Occipital lobe (tissue), 3 donors: ENCODE measurements at places on chromosomes 4 and X. TPM values are rescaled to one million over a fixed set of nuclear protein-coding genes. Genes with fewer than 3 reads are reported as not detected.
A peak's percentile ranks its signal among the peaks of the same experiment; 100 is the strongest.

MAP9 gene
- total RNA-seq: 32.6 TPM

FHL1 gene
- 90.0 TPM for total RNA-seq

MSN gene
- total RNA-seq: 24.8 TPM

PASD1 gene
- not detected for total RNA-seq

ADGRG2 gene
- total RNA-seq: 6.6 TPM

- peak; percentile 14 for DNase-seq
Observed at GRCh38 chr4:7516096-7516772, 81.5 kb upstream of the PSAPL1 start.

GRCh38 chr4:164384416-164384815 is 369.5 kb upstream of the SMIM31 start:
- DNase-seq: no peak
